Heart right ventricle (tissue), 16 donors: ENCODE measurements at places on chromosomes 4 and X. TPM values are rescaled to one million over a fixed set of nuclear protein-coding genes. Genes with fewer than 3 reads are reported as not detected.

Gene RASSF6
- not detected for polyA plus RNA-seq

DNA sequence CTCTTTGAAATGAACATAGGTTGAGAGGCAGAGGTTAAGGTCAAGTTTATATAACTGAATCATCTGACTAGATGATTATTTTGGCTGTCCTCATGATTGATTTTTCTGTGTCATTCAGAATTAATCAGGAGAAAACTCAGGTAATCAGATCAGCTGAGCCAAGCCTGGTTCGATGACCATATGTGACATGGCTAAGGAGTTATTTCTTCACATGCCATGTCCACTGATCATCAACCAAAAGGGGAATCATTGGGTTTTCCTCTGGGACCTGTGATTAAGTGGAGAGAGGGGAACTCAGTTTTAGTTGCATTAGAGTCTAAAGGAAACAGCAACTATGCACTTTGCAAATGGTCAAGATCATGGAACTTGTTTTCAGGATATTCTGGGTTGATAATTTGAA lies 20.3 kb upstream of the PACRGL start:
- no peak for DNase-seq

DNA sequence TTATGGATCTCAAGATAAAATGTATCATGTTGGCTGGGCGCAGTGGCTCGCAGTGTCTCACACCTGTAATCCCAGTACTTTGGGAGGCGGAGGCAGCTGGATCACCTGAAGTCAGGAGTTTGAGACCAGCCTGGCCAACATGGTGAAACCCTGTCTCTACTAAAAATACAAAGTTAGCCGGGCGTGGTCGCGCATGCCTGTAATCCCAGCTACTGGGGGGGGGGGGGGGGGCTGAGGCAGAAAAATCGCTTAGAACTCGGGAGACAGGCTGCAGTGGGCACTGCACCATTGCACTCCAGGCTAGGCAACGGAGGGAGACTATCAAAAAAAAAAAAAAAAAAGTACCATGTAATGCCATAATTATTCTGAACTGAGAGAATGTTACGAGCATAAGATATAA lies 2.1 kb downstream of the RBMX start:
- no peak for DNase-seq

DNA sequence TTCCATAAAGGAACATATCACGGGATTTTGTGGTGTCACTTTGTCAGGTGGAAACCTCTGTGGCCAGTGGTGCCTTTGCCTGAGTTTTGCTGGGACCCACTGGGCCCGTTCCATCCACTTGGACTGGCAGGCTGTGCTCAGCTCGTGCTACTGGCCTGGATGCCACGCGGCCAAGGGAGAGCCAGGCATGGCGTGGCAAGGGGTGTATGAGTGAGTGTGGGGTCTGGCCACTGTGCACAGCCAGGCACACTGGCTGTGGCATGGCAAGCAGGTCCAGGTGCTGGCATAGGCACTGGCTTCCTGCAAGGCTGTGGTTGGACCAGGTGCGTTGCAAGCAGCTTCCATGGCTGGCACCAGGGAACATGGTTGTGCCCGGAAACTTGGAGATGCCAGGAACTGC lies 60.8 kb downstream of the TBCK start:
- DNase-seq: no peak

DNA sequence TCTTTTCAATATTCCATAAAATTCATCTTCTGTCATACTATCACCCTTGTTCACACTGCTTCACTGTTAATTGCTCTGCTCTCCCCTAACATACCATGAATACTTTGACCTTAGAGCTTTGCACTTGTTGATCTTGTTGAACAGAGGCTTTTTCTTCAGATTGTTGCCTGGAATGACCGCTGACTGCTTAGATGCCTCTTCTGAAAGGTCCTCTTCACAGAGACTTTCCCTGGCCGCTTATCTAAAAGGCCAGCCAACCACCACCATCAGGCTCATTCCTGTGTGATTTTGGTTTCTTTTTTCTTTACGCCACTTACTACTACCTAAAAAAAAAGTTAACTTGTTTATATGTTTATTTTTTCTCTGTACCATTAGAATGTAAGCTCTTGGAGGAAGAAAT lies 667.7 kb downstream of the STPG2 start:
- DNase-seq: no peak
